ENCODE measurements at places on chromosomes 16 and 17. TPM values are rescaled to one million over a fixed set of nuclear protein-coding genes. Genes with fewer than 3 reads are reported as not detected.
A peak's percentile ranks its signal among the peaks of the same experiment; 100 is the strongest.

NGFR gene
- total RNA-seq = 9.9 TPM

- no peak for DNase-seq
These were observed 27.6 kb downstream of the FCSK start for GRCh38 chr16:70481929-70482536.

DNA sequence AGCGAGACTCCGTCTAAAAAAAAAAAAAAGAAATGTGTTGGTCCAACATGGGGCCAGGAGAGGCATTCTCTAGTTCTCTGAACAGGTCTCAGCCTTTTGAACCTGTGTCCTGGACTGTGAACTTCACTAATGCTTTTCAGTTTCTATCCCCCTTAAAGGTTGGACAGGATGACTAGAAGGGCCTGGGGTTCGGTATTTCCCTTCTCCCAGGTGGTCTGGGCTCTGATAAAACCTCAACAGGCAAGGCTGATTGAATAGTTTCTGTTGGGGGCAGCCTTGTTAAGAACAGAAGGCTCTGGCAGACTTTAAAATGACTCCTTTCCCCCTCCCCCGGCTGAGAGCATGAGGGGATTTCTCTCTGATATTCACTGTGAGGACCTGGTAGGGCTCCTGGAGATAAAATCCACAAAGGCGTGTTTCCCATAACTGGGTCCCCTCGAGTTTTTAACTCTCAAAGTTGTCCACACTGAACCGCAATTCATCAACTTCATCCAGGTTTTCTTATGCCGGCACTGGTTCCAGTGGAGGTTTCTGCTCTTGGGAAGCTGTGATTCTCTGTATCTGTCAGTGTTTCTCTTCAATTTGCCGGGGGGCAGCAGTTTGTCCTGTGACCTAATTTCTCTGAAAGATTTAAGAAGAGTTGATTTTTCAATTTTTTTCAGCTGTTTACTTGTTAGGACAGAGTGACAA is 91.3 kb downstream of the METRNL start:
- DNase-seq = peak; percentile 27

DNA sequence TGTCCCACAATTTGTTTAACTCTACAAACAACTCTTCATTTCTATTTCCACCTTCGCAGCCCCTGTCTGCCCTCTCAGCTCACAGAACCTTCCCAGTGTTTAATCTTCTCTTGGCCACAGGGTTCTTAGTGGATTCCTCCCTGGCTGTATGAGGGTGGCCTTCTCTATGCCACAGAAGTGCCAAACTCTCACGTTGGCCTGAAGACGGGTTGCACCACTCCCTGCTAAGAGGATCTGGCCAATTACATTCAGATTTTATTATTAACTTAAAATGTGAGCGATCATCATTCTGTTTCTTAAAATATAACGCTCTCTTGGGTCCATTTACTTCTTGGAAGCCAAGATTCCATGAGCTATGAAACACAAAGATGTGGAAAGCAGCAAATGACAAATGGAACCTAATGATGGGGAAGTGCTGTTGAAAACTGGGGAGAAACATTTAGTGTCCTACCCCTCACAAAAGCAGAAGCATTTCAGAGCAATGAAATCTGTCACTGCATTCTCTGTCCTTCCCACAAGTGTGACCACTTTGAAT is 91.3 kb upstream of the NOG start:
- DNase-seq = no peak

DNA sequence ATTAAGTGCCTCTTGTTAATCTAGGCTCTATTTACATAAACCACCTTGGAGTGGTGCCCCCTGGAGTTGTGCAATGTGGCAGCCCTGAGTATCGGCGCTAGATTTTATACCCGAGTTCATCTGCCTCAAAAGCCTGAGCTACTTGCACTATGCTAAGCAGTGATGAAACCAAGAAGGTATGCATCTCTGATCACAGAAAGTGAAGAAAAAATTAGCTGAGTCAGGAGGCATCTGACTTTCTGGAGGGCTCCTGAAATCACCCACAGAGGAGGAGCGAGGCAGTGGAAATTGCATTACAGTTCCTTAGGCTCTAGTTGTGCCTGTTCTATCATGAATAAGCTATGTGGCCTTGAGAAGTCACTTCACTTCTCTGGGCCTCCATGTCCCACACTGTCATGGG is 80.3 kb upstream of the PSMD7 start:
- no peak for DNase-seq

- DNase-seq = no peak
These were observed 22.8 kb upstream of the ACSM2B start for GRCh38 chr16:20598832-20599469.

MAPT gene
- total RNA-seq = 44.4 TPM

Measured in cardiac septum (tissue), 1 donor.